ENCODE measurements at places on chromosomes 2 and 18. TPM values are rescaled to one million over a fixed set of nuclear protein-coding genes. Genes with fewer than 3 reads are reported as not detected.

ARL6IP6 gene
- total RNA-seq = 83.9 TPM

GULP1 gene
- total RNA-seq = 44.1 TPM

UPP2 gene
- not detected for total RNA-seq

DNAH7 gene
- 0.29 TPM for total RNA-seq

EFR3B gene
- 1.3 TPM for total RNA-seq

MGAT4A gene
- total RNA-seq = 1.5 TPM

GNLY gene
- not detected for total RNA-seq

ALPP gene
- total RNA-seq = not detected

LOXHD1 gene
- total RNA-seq = not detected

GRCh38 chr2:3460831-3461800, 58.2 kb downstream of the ADI1 start:
- DNase-seq = no peak

GRCh38 chr2:105990624-105991023, 203.5 kb downstream of the UXS1 start:
- no peak for DNase-seq

GRCh38 chr2:230865766-230866755, 1.3 kb downstream of the ITM2C start:
- no peak for DNase-seq

DNA sequence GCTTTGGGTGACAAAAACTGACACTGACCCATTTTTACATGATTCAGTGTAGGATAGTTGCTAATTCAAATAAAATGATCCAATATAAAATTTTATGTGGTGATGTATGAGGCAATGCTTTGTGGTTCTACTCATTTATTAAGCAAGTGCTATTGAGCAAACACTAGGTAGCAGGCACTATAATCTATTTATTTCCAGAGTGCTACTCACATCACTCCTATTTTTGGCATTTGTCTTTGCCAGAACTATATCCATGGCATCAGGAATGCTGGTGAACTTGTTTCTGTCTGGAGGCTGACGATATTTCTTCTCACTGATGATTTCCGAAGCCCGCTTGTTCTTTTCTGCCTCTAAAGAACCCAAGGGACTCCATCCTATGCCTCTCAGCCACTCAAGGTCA, 84.3 kb downstream of the NEB start:
- no peak for DNase-seq

DNA sequence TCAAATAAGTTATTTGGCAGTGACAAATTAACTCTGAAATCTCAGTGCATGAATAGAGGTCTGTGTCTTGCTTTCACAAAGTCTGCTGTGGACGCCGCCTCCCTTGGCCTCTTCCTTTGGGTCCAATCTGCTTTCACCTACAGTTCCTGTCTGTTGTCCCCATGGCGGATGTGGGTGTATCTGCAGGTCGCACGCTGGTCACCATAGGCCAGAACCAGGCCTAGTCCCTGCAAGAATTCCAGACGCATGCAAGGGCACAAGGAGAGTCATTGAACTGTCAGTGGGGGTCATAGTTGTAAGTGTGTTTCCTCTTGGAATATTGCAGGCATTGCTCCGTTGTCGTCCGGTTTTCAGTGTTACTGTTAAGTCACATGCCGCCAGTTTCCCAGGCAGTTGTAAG, 7.4 kb downstream of the SOCS6 start:
- no peak for DNase-seq

GRCh38 chr2:7108792-7109532, 191.8 kb downstream of the RNF144A start:
- no peak for DNase-seq

GRCh38 chr2:237118561-237119155, 33.0 kb downstream of the COPS8 start:
- no peak for DNase-seq

DNA sequence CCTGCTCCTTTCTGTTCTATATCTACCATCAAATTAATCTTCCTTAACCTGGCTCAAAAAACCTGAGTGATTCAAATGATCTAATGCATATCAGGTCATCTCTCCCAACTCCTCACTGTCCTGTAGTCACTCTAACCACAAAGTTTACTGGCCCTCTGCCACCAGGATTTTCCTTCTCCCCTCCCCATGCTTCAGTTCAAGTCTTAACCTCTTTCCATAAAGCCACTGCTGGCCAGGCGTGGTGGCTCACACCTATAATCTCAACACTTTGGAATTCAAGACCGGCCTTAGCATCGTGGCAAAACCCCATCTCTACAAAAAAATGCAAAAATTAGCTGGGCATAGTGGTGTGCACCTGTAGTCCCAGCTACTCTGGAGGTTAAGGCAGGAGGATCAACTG, 7.5 kb upstream of the SP3 start:
- no peak for DNase-seq

- peak; percentile 1 for DNase-seq
These were observed 297.7 kb downstream of the GBX2 start for GRCh38 chr2:235870515-235870914.

GRCh38 chr18:76827205-76828200, 5.1 kb downstream of the ZNF236 start:
- no peak for DNase-seq

- no peak for DNase-seq
These were observed 54.4 kb downstream of the SLC4A3 start for GRCh38 chr2:219681694-219682300.

GRCh38 chr2:14901737-14902136, 269.2 kb downstream of the LRATD1 start:
- no peak for DNase-seq

GRCh38 chr2:66283787-66284186, 151.1 kb upstream of the MEIS1 start:
- no peak for DNase-seq

- no peak for DNase-seq
These were observed 144.0 kb downstream of the ACOXL start for GRCh38 chr2:110876167-110876999.

- DNase-seq = no peak
These were observed 707 bp upstream of the DGUOK start for GRCh38 chr2:73925853-73926492.

GRCh38 chr2:226247289-226248275, 552.0 kb downstream of the IRS1 start:
- no peak for DNase-seq

- no peak for DNase-seq
These were observed 107.3 kb downstream of the MYO1B start for GRCh38 chr2:191352536-191352935.

- no peak for DNase-seq
These were observed 509.2 kb upstream of the SPHKAP start for GRCh38 chr2:228690681-228691080.

DNA sequence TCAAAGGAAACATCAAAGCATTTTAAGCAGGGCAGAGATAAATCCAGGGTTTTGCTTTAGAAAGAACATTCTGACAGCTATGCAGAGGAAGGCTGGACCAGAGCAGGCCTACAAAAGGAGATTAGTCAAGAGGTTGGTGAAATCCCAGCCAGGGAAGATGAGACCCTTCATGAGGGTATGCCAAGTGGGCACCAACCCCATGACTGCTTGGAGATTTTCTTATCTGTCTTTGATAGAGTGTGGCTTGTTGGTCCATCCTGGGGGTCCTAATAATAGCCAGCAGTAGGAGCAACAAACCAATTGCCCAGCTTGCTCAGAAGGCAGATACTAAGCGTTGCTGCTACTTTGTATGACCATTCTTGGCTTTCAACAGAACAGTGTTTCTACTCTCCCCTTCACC, 895.4 kb downstream of the EPHA4 start:
- DNase-seq = no peak

DNA sequence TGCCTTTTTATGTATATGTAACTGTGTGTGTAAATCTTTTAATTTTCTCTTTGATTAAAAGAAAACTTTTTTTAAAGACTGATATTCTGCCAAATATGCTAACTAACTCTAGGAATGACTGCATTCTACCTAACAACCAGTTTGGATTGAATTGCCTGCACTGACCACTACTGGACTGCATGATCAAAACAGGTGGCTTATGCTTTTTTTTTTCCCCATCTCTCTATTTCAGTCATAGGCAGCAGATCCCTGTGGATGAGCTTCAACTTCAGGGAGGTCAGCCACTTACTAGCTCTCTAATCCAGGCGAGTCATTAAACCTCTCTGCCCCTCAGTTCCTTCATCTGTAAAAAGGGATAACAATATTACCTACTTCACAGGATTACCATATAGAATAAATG, 138.6 kb upstream of the SERTAD2 start:
- DNase-seq = no peak

GRCh38 chr2:55175254-55176093, 56.6 kb downstream of the CLHC1 start:
- no peak for DNase-seq

DNA sequence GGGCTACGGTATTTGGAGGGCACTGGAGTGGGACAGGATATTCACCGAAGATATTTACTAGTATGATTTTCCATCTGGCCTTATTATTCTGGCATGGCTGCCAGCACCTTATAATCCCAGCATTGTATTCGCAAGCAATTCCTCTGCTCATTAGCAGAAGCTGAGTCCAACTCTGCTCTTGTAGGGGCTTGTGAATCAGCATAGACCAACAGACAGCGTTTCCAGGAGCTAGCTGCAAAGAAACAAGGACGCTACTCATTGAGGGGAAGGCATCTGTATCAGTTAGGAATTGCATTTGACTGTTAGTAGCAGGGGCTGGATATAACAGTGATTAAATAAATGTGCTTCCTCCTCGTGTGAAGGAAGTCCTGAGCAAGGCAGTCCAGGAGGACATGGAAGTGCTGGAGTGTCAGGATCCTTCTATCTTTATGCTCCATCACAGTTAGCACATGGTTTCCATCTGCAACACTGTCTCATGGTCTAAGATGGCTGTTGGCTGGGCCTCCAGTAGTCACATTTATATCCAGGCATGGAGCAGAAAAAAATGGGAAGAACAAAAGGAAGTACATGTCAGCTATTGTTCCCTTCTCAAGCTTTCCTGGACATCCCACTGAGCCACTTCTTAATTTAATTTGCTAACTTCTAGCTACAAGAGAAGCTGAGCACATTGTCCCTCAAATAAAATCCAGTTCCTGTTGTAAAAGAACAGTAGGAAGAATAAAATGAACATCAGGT, 214.1 kb downstream of the C1D start:
- DNase-seq = no peak

DNA sequence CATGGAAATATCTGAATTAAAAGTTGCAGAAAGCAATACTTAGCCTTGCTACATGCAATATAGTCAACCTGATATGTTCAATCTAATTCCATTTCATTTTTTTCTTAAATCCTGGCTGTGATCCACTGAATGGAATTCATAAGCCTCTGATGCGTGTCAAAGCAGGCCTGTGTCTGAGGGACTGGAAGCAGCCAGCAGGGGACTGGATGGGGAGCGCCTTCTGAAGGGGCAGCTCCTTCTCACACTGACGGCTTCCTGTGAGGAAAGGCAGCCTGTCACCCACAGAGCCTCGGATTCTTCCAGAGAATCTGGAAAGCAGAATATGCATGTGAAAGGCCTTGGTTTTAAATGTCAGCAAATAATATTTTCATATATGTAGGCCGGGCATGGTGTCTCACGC, 73.5 kb downstream of the KCNF1 start:
- DNase-seq = no peak

- no peak for DNase-seq
These were observed 28.5 kb downstream of the HPCAL1 start for GRCh38 chr2:10331027-10331701.

DNA sequence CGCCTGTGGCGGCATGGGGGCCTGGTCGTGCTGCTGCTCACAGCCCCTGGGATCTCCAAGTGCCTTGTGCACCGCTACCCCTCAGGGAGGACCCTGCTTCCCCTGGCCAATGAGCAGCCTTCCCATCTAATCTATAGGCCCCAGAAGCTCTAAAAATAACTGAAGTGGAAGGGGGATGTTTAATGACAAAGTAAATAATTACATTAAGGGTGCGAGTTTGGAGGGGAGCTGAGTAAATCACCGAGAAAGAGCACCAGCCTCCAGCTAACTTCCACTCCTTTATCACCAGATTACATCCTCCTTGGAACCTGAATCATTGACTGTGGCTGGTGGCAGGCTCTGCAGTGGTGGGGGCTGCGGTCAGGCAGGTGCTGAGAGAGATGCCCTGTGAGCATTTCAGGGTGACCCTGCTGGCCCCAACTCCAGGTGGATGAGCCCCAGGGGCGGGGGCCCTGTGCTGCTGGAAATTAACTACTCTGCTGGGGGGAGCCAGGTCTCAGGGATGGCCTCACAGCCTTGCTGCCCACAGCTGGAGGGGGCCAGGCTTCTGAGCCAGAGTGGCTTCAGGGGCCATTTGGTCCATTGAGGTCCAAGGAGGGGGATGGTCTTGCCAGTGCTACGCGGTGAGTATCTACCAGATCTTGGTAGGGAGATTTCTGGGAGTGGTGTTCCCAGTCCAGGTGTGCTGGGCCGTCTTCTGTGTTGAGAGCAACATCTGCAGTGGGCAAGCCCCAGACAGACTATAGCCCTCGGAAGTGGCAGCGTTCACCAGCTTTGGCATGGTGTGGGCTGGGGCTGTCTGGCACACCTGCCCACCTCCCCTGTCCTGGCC, 74.2 kb downstream of the GLI2 start:
- DNase-seq = no peak

DNA sequence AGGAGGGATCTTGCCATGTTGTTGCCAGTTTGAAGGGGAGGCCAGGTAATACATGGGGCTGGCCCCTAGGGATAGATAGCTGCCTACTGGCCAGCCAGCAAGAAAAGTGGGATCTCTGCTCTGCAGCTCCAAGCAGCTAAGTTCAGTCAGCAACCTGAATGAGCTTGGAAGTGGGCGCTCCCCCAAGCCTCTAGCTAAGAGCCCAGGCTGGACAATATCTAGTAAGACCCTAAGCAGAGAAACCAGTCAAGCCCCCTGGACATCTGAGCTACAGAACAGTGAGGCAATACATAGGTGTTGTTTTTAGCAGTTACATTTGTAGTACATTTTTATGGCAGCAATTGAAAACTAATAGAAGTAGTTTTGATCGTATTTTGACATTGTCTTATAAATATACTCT, 409.8 kb upstream of the SMIM21 start:
- no peak for DNase-seq

GRCh38 chr2:46163804-46164528, 133.2 kb upstream of the EPAS1 start:
- DNase-seq = no peak

DNA sequence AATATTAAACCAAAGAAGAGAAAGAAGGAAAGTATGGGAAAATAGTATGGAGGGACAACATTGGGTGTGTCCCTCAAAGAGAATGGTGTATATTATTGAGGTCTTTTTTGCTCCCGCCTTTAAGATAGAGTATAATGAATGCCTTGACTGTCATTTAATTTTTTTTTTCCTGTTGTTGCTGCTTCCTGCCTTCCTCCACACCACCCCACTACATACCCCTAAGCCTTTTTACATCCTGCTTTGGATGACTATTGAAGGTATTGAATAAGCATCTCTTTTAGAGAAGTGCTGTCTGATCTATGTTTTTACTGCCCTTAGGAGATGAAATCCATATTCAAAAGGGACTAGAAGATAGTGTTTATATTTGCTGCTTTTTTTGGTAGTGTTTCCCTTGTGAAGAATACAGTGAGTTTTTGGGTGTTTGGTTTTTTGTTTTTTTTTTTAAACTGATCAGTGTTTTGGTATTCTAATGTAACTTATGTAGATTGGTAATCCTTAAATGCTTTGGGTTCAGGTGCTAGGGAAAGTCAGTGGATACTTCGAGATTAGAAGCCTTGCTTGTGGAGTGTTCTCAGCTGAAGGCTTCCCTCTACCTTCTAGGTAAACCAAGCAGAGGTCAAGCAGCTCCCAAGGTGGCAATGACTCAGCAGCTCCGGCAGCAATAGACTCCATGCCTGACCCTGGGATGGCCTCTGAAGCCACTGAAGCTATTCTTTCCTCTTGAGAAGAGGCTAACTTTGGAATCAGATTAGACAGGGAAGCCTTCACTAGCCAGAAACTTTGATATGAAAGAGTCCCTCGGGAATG, 5.0 kb downstream of the FZD7 start:
- no peak for DNase-seq

- no peak for DNase-seq
These were observed 20.8 kb upstream of the MGAT5 start for GRCh38 chr2:134232868-134233727.
